Occipital lobe (tissue), 3 donors: ENCODE measurements at places on chromosomes 4 and X. TPM values are rescaled to one million over a fixed set of nuclear protein-coding genes. Genes with fewer than 3 reads are reported as not detected.

MCUB gene
- total RNA-seq: 44.9 TPM

ITIH6 gene
- total RNA-seq: not detected

- no peak for DNase-seq
Measured at GRCh38 chrX:110741213-110741796, 54.3 kb downstream of the CHRDL1 start.

DNA sequence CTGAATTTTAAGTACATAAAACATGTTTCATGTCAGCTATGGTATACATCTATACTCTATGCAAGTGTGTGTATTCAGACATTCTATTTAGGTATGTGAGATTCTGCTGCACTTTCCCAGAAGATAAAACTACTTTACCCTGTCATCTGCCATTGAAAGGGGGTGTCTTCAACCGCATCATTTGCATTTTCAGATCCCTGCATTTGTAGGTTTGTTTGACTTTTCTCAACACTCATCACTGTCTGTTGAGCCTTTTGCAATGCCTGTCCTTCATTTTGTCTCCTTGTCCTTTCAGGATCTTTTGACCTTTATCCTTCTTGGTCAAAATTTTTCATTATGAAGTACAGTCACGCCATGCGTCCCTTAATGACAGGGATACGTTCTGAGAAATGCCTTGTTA, 103.5 kb downstream of the TMA16 start:
- DNase-seq: no peak
